NCI-H1105 (cell line): ENCODE measurements at places on chromosomes 11 and 22.

- no peak for DNase-seq
These were observed 97.6 kb downstream of the SLC36A4 start for GRCh38 chr11:93100211-93100610.

GRCh38 chr11:3879967-3880542 lies 24.6 kb downstream of the STIM1 start:
- no peak for DNase-seq

DNA sequence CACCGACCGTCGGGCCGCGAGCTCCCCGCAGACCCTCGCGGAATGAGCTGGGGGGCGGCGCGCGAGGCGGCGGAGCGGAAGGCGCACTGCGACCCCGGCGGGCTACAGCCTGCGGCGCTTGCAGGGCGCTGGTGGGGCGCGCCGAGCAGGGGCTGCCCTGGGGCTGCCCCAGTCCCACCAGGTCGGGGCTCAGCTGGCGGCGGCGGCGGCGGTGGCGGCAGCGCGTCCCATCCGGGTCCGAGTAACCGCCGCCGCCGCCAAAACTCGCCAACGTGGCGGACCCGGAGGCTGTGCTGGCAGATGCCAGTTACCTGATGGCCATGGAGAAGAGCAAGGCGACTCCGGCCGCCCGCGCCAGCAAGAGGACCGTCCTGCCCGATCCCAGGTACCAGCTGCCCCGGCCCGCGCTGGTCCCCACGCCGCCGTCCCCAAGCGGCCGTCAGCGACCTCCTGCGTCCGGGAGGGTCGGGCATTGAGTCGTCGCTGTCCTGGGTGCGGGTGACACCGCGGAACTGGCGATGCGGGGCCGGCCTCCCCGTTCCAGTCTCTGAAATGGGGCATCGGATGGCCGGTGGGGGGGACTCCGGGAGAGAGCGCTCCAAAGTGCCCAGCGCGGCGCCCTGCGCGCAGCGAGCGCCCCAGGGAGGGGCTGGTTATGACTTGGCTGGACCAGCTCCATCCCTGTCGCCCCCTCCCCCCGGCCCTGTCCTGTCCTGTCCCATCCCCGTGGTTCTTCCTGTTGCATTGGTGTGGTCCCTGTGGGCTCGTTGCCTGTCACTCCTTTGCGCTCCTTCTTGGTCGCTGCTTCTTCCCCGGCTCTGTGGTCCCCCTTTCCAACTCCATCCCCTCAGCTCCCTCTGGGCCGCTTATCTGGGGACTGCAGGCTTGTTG lies 63.5 kb downstream of the CRYBB2 start:
- DNase-seq: no peak

- DNase-seq: peak; percentile 46
These were observed at the start of gene OSBP2 for GRCh38 chr22:30694640-30695350. Gene OSBP2, plus strand, starts transcription at chr22:30694874. Its CDS starts 36 bp downstream, at chr22:30694910.

GRCh38 chr11:116918925-116919655 lies 81.7 kb upstream of the APOA1 start:
- DNase-seq: no peak

- DNase-seq: no peak
These were observed 9.0 kb upstream of the AGBL2 start for GRCh38 chr11:47724041-47724729.

GRCh38 chr11:46290011-46290410 lies 12.5 kb downstream of the CREB3L1 start:
- no peak for DNase-seq

GRCh38 chr11:56783448-56784041 lies 35.0 kb upstream of the OR9G4 start:
- DNase-seq: peak; percentile 48

- DNase-seq: no peak
These were observed 11.7 kb upstream of the SLC43A3 start for GRCh38 chr11:57438345-57439285.

DNA sequence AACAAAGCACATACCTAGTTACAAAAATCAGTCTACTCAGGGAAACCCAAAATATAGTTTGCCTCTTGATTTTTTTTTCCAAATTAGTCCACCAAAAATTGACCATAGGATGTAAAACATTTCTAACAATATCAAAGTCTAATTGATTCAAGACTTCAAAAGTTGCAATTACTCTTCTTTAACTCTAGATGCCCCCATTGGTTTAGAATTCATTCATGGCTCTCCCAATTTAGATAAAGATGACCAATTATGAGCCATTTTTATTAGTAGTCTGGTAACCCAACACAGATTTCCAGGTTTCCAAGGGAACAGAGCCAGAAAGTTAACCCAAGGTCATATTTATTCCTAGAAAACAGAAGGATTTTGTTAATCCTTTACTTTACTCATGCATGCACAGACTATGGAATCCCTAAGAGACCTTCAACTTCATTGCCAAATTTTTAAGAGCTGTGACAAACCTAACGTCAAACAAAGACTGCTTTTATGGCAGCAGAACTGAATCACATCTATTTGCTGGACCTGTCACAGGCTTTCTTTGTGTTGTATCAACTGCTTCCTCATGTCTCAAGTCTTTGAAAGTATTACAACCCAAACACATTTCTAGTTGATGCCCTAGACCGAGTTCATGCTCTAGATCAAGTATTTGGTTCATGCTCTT lies 55.3 kb downstream of the C22orf42 start:
- DNase-seq: peak; percentile 17

DNA sequence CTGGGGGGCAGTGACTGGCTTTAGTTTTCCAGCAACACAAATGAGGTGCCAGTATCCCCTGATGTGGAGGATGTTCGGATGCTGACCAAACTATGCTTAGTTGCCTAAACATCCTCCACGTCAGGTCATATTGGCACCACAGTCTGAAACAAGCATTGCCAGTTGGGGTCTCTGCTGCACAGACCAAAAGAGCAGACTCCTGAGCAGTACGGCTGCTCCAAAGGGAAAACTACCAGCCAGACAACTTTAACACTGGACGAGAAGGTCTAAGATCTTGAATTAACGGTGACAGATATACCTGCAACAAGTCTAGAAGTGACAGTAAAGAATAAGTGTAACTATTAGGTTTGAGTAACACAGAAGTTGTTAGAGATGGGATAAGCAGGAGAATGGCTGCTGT lies 40.5 kb upstream of the CLTCL1 start:
- no peak for DNase-seq

DNA sequence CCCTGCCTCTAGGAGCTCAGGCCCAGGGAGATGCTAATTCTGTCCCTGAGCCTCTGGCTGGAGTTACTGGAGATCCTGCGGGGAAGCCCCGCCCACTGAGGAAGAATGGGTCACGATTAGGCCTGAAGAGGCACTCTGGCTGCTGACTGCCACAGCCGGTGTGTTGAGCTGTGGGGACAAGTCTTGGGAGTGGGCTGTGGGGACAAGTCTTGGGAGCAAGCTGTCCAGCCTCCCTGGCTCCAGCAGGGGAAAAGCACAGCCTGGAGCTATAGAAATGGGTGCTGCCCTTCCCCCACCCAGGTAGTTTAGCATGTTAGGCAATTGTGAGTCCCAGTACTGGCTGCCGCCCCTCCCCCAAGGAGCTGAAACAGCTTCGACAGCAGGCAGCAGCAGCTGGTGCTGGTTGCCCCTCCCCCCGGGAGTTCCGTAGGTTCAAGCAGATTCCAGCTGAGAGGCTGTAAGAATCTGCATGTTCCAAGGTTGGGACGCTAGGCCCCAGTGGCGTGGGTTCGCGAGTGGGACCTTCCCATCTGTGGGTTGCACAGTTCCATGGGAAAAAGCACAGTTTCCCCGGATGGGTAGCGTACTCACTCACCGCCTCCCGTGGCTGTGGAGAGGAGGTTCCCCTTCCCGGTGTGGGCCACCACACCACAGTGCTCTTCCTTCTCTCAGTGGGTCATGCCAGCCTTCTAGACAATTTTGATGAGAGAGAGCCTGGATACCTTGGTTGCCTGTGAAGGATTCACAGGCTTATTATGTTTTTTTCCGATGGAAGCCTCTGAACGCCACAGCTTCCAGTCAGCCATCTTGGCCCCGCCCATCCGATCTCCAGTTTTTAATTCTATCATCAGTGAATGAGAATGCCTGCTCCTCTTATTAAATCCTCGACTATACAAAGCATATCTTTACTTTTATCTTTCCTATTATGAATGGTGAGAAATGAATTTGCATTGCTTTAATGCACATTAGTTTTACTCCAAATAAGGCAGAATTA lies 61.5 kb downstream of the MSANTD4 start:
- DNase-seq: peak; percentile 58

DNA sequence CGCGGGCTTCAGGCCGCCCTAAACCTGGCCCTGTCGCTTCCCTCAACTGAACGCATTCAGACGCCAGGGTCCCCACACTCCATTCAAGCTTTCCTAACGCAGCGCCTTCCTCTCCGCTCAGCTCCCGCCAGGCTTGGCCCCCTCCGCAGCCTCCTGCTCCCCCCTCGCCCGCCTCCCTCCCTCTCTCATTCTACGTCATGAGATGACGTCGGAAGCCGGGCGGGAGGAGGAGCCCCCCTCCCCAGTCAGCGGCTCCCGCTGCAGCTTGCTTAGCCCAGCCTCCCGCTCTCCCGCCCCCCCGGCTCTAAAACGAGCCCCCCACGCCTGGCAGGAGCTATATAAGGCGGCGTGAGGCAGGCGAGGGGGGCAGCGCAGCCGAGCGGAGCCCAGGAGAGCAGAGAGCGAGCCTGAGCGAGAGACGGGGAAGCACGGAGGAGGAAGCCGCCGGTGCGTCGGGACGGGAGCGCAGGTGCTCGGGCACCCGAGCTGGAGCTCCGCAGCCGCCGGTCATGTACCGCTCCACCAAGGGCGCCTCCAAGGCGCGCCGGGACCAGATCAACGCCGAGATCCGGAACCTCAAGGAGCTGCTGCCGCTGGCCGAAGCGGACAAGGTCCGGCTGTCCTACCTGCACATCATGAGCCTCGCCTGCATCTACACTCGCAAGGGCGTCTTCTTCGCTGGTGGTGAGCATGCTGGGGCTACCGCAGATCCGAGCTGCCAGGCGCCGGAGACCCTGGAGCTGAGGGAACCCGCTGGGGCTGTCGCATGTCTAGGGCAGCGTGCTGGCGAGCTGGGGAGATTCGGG lies at the start of gene NPAS4:
Gene NPAS4 (plus strand): TSS at position 365 of the 806 bp plus-strand sequence. CDS start 145 bp downstream, at position 510.
- peak; percentile 90 for DNase-seq

DNA sequence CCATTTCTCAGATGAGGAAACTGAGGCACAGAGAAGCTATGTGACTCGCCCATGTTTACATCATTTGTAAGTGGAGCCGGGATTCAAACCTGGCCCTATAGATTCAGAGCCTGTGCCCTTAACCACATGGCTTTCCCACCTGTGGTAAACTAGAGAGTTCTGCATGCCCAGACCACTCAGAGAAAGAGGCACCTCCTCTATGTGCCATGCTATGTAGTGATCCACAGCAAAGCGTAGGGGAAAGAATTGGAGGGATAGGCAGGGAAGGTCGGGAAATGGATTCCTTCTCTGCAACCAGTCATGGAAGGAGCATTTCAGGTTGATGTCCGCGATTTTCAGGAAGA lies 15.4 kb upstream of the POU2AF2 start:
- no peak for DNase-seq

DNA sequence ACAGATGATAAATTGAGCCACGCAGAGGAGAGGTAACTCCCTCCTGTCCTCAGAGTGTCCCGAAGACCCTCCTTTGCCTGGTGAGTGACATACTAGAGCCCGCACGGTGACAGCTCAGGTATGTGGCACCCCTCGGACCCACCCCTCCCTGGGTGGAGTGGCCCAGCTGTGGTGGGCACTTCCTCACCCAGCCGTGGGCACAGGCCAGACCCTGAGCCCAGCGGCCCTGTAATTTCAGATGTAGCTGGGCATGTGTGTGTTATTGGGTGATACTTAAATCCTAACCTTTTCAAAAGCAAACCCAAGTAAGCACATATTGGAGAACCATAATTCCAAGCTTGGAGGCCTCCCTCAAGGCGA lies 93.2 kb downstream of the WNT7B start:
- no peak for DNase-seq

DNA sequence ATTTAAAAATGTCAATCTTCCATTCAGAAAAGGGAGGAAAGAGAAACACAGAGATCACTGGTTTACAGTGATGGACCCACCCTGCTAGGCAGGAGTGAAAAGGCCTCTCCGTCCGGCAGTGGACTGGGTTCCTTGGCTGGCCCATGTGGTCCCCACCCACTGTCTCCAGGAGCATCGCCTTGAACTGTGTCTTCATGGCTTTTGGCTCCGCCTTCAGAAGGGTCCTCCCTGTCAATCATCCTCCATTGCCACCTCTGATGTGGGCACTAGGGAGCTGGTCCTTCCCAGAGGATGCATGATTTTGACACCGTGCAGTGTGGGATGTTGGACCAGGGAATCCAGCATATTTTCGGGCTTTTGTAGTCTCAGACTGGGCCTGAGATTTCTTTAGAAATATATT lies 58.2 kb upstream of the B3GAT1 start:
- DNase-seq: no peak

GRCh38 chr11:127039591-127039990 lies 39.0 kb upstream of the KIRREL3 start:
- no peak for DNase-seq

GRCh38 chr11:121337740-121338272 lies 45.2 kb downstream of the SC5D start:
- DNase-seq: no peak

GRCh38 chr22:48820481-48821345 lies 1007.0 kb downstream of the BRD1 start:
- no peak for DNase-seq

- DNase-seq: no peak
These were observed 59.5 kb upstream of the SEZ6L start for GRCh38 chr22:26109686-26110315.

GRCh38 chr11:62726915-62727164 lies 417 bp downstream of the HNRNPUL2 start:
- DNase-seq: no peak

GRCh38 chr11:77879218-77879617 lies 58.3 kb downstream of the AAMDC start:
- DNase-seq: peak; percentile 44

DNA sequence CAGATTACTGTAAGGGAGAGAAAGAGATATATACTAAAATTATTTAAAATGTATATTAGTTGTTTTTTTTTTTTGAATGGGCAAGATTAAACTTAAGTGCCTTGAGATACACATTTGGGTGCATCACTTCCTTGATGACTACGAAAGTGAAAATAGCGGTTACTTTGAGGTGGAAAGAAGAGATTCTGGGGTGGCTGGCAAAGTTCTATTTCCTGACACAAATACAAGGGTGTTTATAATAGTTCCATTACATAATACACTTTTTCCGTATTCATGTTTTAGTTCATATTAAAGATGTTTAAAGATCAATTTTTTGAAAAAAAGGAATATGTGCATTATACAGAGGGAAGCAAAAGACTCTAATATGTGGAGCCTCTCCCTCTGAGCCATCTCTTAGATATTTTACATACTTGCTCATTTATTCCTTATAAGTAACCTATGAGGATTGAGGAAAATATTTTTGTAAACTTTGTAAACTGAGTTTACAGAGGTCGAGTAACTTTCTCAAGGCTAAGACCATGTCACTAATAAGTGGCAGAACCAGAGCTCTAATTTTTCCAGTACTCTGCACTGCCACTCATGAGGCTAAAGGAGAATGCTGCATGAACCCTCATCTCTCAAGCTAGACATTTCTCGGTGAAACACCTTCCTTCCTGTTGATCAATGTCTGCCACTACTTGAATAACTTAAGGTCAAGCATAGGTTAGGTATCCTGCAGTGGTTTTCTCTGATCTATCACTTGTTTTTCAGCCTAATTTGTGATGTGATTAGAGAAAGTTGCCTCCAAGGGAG lies 58.6 kb downstream of the DDIAS start:
- no peak for DNase-seq
